ENCODE measurements at places on chromosomes 1 and 21. TPM values are rescaled to one million over a fixed set of nuclear protein-coding genes. Genes with fewer than 3 reads are reported as not detected.

Gene LIX1L
- total RNA-seq: 27.6 TPM

Gene KRTAP11-1
- not detected for total RNA-seq

Gene RNU1-3
- total RNA-seq: 3,937 TPM

Gene EVA1B
- 80.4 TPM for total RNA-seq

Gene PPIE
- total RNA-seq: 45.5 TPM

Gene PLA2G2D
- total RNA-seq: not detected

Gene CCDC24
- 13.8 TPM for total RNA-seq

Gene JAM2
- 4.8 TPM for total RNA-seq

Gene HMCN1
- 46.4 TPM for total RNA-seq

Gene IGSF5
- total RNA-seq: 2.5 TPM

Gene HENMT1
- 6.7 TPM for total RNA-seq

Gene EFNA3
- total RNA-seq: 14.6 TPM

Gene SLFNL1
- 1.2 TPM for total RNA-seq

Gene TNN
- total RNA-seq: 2.0 TPM

Gene PRR9
- total RNA-seq: not detected

Gene GNG12
- 40.5 TPM for total RNA-seq

Gene FMO3
- not detected for total RNA-seq

Gene CAMK2N1
- 28.5 TPM for total RNA-seq

Gene UBL4B
- 11.7 TPM for total RNA-seq

Gene LORICRIN
- not detected for total RNA-seq

Gene TEDDM1
- not detected for total RNA-seq

Gene KCNE2
- 0.92 TPM for total RNA-seq

Gene SUSD4
- 0.49 TPM for total RNA-seq

Gene B3GALT5
- total RNA-seq: 6.4 TPM

Gene PLPP3
- 61.8 TPM for total RNA-seq

Gene CFHR1
- total RNA-seq: 0.45 TPM

Gene HOOK1
- 73.7 TPM for total RNA-seq

Gene S100A7
- not detected for total RNA-seq

Gene OLFML3
- total RNA-seq: 118 TPM

Gene DIRAS3
- 2.5 TPM for total RNA-seq

Gene POU3F1
- 0.16 TPM for total RNA-seq

Gene RIMS3
- 13.0 TPM for total RNA-seq

Gene SPRR2B
- total RNA-seq: not detected

Gene DNM3
- total RNA-seq: 4.7 TPM
